ENCODE measurements at places on chromosomes 2 and 18.

DNA sequence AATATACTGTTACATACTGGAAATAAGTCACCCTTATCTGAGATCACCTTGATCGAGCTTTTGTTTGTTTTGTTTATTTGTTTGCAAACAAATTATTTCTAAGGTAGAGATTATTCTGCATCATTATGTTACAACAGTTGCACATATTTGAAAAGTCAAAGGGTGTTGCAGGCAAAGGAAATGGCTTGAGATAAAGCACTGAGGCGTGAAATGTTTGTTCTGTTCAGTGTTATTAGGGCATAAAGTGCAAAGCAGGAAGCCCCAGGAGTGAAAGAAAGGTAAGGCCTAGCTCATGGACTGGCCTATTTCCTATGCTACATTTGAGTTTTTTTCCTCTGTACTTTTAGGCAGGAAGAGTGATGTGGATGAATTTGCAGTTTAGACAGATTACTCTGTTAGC lies 1815.6 kb upstream of the LRRTM1 start:
- DNase-seq = no peak

DNA sequence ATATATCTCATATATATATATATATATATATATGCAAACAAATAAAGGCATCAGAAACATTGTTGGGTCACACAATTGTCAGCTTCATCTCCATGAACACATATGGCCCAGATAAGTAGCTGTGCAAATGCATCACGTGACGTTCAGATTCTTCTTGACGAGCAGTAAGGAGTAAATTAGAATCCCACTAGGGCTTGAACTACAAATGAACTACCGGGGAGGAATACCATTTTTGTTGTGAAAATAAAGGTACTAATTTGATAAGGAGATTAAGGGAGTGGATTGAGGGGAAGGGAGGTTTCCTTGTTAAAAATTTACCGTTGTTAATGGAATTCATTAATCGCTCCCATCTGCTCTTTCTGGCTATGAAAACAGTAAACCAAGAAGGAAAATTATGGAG lies 186.5 kb upstream of the COPS8 start:
- no peak for DNase-seq

GRCh38 chr2:34997779-34998178 lies 1357.8 kb upstream of the CRIM1 start:
- DNase-seq = no peak

GRCh38 chr2:66032226-66032775 lies 402.6 kb upstream of the MEIS1 start:
- no peak for DNase-seq

GRCh38 chr18:42287047-42287446 lies 332.0 kb downstream of the PIK3C3 start:
- DNase-seq = no peak

DNA sequence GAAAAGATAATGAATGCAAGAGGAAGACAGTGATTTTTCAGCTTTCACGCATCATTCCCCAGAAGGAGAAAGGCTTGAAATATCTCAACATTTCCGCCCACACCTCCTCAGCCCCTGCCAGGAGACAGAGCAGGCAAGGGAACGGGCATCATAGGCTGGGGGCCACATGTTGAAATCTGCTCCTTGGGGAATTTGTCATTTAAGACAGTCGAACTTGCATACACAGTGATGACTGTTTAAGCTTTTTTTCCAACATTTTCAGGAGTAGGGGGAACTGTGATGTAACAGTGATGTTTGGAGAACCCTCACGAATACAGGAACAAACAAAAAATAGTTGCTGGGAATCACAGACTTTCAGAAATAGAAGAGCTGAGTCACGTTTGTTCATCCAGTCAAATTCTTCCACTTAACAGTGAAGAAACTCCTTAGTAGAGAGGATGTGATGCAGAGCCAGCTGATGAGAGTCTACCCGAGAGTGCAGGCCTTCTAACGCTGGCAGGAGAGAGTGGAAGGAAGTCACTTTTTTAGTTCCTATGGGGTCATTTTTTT lies 266.8 kb downstream of the ALPK2 start:
- DNase-seq = no peak

- no peak for DNase-seq
Measured at GRCh38 chr2:217184242-217184641, 324.4 kb upstream of the TNP1 start.

DNA sequence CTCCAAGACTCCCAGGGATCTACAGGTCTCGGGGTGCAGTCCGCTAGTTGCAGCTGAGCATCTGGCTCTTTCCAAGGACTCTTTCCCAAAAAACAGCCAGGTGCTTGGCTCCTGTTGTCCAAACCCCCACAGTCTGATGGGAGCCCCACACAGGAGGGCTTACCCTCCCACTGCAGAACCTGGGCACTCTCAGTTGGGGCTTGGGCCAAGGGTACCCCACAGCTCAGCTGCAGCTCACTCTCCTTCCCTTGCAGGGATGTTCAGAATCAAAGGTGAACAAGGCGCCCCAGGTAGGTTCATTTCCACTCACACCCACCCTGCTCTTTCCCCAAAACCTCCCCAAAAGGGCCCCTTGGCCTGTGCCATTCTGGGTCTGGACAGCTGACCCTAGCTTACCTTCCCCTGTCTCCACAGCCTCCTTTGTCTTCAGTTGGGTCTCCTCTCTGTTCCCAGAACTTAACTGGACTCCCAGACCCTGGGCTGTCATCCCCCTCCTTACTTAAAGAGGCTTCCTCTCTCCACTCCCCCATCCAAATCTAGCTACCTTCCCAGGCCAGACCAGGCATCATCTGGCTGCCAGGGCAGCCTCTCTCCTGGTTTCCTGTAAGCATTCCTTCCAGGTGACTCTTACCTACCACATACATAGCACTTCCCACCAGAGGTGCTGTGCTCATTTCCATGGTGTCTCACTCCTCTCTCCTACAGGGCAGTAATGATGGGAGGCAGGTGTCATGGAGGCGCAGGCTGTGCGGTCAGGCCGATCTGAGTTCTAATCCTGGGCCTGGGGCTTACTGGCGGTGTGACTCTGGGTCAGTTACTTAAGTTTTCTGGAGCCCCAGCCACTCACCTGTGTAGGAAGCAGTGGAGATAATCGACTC lies 29.5 kb downstream of the MARCO start:
- no peak for DNase-seq

DNA sequence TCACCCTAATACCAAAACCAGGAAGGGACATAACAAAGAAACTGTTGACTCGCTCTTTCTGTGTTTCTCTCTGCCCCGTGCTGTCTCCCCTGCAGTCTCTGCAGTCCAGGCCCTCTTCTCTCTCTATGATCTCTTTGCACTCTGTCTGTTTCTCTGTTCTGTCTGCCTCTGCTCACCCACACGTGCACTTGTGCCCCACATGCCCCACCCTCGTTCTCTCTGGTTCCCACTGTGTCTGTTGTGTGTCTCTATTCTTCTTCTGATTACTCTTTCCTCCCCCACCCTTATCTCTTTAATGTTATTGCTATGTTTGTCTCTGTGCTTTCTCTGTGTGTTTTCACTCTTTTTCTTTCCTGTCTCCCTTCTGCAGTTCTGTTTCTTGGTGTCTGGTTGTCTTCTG lies 54.0 kb downstream of the NAT8 start:
- no peak for DNase-seq

DNA sequence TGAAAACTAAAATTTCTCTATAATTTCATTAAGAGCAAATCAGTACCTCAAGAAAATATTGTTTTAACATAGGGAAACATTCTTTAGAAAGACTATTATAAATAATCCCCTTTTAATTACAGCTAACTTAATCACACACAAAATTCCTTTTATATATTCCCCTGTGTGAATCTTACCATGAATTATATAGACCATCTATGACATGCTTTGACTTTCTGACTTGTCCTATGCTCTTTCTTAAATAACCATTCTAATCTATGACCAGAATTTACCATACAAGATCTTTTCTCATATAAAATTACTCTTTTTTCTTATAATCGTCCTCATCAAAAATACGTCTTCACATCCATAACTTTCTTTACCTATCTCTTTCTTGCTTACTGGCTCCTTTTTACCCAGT lies 824.2 kb upstream of the FAM98A start:
- DNase-seq = no peak

DNA sequence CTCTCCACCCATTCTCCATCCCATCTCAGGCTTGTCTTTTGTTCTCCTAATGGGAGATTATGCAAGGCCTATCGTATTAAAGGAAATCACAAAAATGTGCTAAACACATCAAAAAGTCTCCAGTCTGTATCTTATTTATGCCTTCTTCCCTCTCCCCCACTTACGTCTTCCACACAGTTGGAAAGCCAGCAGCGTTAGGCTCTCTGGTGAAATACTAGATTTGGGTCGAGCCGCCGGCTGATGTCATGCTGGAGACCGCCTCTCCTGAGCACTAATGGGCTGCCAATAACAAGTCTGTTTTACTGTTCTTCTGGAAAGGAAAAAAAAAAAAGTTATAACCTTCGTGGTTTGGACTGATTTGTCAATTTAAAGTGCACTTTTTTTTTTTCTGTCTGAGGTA lies 182.7 kb upstream of the SIX2 start:
- no peak for DNase-seq

- no peak for DNase-seq
Measured at GRCh38 chr2:229634601-229635370, 79.6 kb downstream of the DNER start.

DNA sequence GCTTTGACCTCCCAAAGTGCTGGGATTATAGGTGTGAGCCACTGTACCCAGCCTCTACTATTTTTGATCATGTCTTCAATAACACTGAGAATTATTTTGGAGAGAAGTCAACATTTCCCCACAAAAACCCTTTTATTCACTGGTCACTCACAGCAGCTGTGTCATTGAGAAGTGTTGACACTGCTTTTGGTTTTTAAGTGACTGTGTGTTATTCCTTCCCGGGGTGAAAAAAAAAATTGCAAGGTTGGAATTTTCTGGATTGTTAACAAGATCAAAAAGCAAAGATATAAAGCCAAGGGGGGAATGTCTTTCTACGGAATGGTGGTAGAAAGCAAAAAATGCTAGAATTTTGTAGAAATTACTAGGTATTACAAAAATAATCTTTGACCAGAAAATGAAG lies 61.5 kb downstream of the TANC1 start:
- no peak for DNase-seq

DNA sequence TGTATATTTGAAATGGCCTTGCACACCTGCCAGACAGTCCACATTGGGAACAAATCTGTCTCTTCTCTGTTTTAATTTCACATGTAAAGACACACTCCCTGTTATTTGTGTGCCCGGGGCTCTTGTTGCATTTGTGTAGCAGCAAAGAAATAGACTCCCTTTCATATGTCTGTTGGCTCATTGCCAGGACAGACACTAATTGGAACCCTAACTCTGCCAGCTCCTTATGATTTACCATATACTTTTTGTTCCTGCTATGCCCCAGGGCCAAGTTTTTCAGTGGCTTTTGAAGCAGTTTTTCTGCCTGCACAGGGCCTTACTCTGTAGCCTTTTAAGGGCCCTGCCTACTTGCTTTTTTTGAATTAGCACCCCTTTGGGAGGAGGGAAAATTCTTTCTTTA lies 396.9 kb downstream of the DLGAP1 start:
- DNase-seq = no peak

DNA sequence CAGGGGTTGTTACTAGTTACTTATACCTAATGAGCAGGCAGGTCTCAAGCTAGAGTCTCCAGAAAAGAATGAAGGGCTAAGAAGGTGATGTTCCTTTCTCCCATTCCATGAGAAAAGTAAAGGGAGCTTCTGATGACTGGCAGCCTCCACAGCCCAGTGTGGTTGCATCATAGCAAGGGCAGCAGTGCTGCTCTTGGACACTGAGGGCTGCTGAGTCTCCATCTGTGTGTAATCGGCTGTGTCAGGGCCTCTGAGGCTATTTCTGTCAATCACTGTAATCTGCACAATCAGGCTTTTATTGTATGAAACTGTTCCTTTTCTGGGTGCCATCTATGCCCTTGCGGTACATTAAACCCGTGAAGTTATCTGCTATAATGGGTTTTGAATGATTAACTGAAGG lies 164.1 kb upstream of the FBXO11 start:
- DNase-seq = no peak

DNA sequence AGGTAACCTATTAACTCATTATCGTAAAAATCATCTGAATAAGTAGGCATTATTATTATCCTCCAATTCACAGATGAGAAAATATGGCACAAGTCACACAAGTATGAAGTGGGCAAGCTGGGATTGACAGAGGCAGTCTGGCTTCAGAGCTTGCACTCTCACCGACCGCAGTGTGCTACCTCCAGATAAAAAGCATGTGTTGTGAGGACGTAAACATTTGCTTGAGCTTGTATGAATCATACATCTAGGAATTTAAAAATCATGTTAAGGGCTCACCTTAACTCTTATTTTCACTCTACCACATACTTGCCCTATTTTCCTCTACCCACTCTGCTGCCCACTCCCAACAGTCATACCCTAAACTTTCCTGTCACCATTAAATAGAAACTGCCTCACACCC lies 65.3 kb upstream of the AMMECR1L start:
- DNase-seq = no peak

- no peak for DNase-seq
Measured at GRCh38 chr2:20382965-20383810, 32.5 kb upstream of the PUM2 start.

GRCh38 chr18:45783097-45784075 lies 42.1 kb upstream of the SIGLEC15 start:
- no peak for DNase-seq

DNA sequence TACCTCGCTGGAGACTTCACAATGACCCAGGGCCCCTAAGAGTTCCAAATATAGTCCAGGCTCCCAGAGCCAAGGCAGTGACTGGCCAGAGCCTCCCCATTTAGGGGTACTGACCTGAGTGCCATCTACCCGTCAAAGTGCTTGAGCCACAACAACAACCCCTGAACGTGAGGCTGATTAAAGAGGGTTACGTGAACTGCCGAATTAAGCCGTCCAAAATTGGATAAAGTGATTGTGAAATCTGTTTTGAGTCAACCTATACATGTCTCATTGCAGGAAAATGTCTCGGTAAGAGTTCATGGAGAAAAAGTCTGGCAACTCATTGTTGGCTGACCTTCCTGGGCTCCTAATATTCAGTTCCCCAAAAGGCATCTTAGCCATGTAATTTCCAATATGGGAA lies 116.3 kb downstream of the TTC32 start:
- DNase-seq = no peak

DNA sequence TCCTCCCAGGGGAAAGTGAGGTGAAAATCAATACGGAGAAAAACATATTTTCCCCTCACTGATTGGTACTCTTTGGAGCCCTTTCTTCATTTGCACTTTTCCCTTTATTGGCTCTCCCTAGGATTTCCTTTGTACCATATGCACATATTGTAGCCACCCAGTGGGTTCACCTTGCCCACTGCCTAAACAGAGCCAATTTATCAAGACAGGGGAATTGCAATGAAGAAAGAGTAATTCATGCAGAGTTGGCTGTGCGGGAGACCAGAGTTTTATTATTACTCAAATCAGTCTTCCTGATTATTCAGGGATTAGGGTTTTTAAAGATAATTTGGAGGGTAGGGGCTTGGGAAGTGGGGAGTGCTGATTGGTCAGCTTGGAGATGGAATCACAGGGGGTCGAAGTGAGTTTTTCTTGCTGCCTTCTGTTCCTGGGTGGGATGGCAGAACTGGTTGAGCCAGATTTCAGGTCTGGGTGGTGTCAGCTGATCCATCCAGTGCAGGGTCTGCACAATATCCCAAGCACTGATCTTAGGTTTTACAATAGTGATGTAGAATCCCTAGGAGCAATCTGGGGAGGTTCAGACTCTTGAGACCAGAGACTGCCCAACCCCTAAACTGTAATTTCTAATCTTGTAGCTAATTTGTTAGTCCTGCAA lies 15.1 kb upstream of the KCNE4 start:
- no peak for DNase-seq

- DNase-seq = no peak
Measured at GRCh38 chr2:190789074-190790004, 91.3 kb upstream of the GLS start.
